Activated CD4-positive, alpha-beta T cell treated with anti-CD3 and anti-CD28 coated beads for 24 hours (primary cell): ENCODE measurements at places on chromosomes 2 and 18.

DNA sequence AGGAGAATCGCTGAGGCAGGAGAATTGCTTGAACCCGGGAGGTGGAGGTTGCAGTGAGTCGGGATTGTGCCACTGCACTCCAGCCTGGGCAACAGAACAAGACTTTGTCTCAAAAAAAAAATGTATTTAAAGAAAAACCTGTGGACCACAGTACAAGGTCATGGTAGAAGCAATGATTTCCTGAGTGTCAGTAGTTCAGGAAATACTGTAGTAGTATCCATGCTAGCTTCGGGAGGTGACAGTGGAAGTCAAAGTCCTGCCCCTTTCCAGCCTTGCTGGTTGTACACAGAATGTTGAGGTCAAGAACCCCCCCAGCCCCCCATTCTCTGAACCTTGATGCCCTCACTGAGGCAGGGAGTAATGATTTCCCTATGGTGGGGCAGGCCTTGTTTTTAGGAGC is 56.6 kb downstream of the INPP4A start:
- no peak for DNase-seq

GRCh38 chr18:10247021-10247741 is 207.3 kb upstream of the APCDD1 start:
- no peak for DNase-seq

GRCh38 chr2:237198164-237198855 is 112.6 kb downstream of the COPS8 start:
- DNase-seq: no peak

DNA sequence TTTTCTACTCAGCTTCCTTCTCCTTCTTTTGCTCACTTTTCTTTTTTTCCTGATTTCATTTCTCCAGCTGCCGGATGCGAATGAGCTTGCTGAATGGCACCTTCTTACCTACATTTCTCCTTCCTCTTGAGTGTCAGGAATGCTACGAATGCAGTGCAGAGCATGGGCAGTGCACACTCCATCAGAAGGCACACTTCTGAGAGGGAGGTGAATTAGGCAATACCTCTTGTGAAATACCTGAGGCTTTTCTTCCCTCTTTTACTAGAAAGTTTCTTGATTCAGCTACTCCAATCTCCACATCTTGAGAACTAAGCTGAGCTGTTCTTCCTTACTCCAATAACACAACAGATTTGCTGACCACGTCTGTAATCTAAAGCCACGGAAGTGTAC is 51.1 kb downstream of the PLEKHM3 start:
- DNase-seq: no peak

GRCh38 chr2:167240671-167241070 is 352.4 kb downstream of the XIRP2 start:
- no peak for DNase-seq

GRCh38 chr2:1625281-1626001 is 118.9 kb downstream of the PXDN start:
- DNase-seq: no peak
